ENCODE measurements at places on chromosomes 13 and 19.

- peaks cover 90% of the 10 kb centered on the region for H3K27me3 ChIP-seq
- DNase-seq = no peak
- H3K27ac ChIP-seq = no peak overlapping the region
- no peak overlapping the region for H3K4me3 ChIP-seq
- peaks cover 11% of the 10 kb centered on the region for H3K4me1 ChIP-seq
Measured at GRCh38 chr19:46629546-46630025, 4.7 kb upstream of the PTGIR start.

GRCh38 chr13:47843005-47843404, 158.1 kb downstream of the SUCLA2 start:
- no peaks in the 10 kb centered on the region for H3K27me3 ChIP-seq
- no peaks in the 10 kb centered on the region for H3K4me1 ChIP-seq
- H3K4me3 ChIP-seq = no peak overlapping the region
- no peak overlapping the region for H3K27ac ChIP-seq
- H3K36me3 ChIP-seq = peaks cover 2% of the 10 kb centered on the region

- H3K36me3 ChIP-seq = peaks cover 7% of the 10 kb centered on the region
- H3K4me3 ChIP-seq = no peak overlapping the region
- no peak overlapping the region for H3K27ac ChIP-seq
- H3K27me3 ChIP-seq = no peaks in the 10 kb centered on the region
- H3K4me1 ChIP-seq = no peaks in the 10 kb centered on the region
- DNase-seq = no peak
Measured at GRCh38 chr13:109730812-109731335, 55.5 kb downstream of the IRS2 start.

DNA sequence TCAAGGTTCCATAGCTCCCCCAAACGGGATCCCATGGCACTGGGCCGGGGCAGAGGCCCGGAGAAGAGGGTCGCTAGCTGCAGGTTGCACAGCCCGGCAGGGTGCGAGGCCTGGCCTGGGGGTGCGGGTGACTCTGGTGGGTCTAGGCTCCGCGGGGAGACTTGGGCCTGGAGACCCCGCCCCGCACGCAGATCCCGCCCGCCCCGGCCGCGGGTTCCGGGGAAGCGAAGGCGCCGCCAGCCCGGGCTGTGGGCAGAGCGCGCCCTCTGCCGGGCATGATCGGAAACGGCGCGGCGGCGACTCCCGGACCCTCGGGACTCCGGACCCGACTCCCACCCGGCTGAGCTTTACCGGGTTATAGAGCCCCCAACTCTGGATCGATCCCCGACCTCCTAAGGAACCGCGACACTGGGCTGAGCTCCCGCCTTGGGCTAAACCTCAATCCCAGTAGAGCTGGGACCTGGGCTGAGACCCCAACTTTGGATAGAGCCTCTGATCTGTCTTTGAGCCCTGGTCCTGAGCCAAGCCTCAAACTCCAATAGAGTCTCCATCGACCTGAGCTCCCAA, 3.1 kb upstream of the TNFAIP8L1 start:
- peak; percentile 70 for DNase-seq
- H3K4me3 ChIP-seq = peak overlapping the region; percentile 55
- H3K27ac ChIP-seq = peak overlapping the region; percentile 60
- H3K36me3 ChIP-seq = peaks cover 23% of the 10 kb centered on the region
- no peaks in the 10 kb centered on the region for H3K27me3 ChIP-seq
- peaks cover 23% of the 10 kb centered on the region for H3K4me1 ChIP-seq

DNA sequence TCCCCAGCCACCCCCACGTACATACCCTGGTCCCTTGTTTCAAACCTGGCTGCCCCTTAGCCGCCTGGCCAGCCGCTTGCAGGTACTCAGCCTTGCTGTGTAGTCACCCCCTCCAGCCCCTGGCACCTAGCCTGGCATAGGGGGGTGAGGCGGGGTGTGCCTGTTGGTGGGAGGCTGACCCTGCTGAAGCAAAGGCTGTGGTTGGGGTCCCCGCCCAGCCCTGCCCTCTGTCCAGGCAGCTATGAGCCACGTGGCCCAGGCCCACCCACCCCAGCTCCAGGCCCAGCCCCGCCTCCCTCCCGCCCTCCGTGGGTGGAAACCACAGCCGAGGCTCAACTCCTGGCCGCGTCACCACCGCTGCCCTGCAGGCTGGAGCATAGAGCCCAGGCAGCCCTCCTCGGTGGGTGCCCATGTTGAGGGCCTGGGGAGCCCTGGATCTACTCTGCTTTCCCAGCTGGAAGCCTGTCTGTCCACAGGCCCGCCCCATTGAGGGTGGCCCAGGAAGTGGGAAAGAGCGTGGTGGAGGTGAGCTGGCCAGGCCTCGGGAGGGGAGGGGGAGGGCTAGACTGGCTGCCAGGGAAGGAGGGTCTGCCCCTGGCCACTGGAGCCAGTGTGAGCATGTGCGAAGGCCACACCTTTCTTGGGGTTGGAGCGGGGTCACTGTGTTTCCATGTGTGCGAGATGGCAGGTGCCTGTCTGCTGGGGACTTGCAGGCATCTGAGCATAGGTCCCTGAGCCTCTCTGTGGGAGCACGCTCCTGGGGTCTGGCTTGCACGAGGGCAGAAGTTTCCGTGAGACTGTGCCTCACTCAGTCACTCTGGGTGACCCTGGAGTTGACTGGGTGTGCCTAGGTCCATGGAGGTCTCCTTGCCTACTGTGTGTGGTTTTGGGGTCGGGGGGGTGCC, 31.0 kb downstream of the PAK4 start:
- H3K27ac ChIP-seq = peak overlapping the region; percentile 41
- H3K4me1 ChIP-seq = peaks cover 36% of the 10 kb centered on the region
- H3K36me3 ChIP-seq = peaks cover 6% of the 10 kb centered on the region
- no peak overlapping the region for H3K4me3 ChIP-seq
